ENCODE measurements at places on chromosomes 12 and 14.

DNA sequence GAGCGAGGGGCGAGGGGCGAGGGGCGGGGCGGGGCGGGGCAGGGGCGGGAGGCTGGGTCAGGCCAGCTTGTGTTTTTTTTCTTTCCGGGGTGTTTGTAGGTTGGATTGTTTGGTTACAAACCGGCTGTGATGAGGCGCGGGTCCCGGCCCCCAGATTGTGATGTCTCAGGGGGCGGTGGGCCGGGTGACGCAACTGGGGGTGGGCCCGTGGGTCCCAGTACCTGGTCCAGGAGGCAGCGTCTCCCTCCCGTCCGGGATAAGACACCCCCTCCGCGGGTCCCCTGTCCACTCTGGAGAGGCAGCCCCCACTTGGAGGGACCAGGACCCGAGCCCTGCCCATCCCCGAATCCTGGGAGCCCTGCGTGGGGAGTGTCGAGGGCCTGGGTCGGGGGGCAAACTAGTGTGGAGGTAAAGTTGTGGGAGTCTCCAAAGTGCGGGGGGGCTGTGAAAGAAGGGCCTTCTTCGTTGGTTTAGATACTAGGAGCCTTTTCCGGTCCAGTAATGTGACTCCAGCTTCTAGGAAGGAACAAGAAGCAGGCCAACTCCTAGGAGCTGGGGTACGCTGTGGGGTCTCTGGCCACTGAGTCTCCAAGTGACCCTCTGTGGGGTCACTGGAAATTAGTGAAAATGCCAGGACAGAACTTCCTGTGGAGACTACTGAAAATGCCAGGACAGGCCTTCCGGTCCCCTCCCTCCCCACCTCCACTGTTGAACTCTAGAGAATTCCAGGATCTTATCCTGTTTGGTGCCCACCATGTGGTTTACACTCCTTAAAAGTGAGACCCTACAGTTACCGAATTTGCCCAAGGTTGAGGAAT, 579 bp upstream of the CLMN start:
- no peak for DNase-seq

DNA sequence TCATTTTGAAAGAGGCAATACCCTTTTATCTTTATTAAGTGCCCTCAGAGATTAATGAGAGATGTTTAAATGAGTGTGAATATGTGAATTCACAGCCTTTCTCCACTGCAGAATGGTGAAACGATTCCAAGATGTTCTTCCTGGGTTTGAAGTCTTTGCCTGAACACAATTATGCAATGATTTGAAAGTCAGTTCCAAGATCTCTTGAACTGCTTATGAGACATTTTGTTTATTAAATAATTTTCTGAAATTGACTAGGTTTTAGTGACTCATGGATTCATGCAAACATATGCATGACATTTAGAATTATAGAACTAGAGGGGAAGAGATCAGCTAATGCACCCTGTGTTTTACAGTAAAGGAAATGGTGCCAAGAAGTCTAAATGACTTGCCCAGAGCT, 118.1 kb upstream of the SLC38A2 start:
- DNase-seq: no peak

GRCh38 chr12:125140279-125141209, 75.3 kb downstream of the AACS start:
- DNase-seq: no peak

- DNase-seq: no peak
Measured at GRCh38 chr12:111409780-111410430, 4.2 kb downstream of the SH2B3 start.

DNA sequence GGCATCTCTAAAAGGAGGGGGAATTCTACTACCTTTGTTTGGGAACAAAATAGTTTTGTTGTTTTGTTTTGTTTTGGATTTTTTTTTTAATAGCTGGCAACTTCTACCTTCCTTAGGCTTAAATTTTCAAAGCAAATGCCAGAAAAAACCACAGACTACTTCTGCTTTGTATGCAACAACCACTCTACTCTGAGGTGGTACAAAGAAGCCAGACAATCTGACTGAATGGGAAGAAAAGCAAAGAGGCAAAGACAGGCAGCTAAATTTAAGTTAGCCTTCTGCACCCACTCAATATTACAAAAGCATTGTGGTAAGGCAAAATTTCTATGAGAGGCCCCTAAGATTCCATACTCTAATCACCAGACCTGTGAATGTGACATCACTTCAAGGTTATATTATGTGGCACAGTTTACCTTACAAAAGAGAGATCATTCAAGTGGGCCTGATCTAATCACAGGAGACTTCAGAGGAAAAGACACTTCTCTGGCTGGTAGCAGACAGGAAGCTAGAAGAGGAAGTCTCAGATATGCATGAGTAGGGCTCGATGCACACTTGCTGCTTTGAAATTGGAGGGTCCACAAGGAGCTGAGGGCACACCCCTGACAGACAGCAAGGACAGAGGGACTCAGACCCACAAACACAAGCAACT, 566.6 kb downstream of the RPS29 start:
- DNase-seq: no peak

DNA sequence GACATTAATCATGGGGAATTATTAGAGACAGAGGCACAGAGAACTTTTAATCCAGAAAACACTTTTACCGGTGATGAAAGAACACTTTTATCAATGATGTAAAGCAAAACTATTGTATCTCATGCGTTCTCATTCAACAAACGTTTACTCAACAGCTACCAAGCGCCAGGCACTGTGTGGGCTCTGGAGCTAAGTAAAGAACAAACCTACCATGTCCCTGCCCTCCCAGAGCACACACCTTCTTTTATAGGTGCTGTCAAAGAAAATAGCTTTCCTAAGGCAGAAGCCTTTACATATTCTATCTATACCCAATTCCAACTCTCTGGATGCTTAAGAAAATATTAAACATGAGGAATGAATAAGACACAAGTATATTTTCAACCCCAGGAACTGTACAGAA, 91.1 kb downstream of the FOXN3 start:
- no peak for DNase-seq

- no peak for DNase-seq
Measured at GRCh38 chr12:96263449-96263902, 69.3 kb downstream of the ELK3 start.

DNA sequence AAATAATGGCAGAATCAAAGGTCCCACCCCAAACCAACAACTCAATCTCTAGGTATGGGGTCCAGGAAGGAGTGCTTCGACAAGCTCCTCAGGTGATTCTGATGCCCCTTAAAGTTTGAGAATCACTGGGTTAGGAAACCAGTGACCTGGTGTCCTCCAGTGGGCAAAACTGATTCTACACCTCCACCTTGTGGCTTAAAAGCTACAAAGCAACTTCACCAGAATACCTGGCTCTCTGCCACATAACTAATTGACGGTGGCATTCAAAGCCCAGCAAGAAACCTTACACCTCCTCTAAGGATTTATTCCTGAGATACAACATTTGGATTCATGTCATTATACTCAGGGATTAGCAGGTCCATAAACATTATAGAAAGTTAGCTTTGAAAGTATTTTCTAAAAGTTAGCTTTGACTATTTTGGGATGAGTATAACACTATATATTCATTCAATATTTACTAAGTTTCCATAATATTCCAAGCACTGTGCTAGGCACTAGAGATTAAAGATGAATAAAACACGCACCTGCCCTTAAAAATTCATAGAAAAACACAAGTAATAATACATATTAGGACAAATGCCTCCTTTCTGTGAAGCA, 45.4 kb downstream of the DCAF5 start:
- peak; percentile 20 for DNase-seq

DNA sequence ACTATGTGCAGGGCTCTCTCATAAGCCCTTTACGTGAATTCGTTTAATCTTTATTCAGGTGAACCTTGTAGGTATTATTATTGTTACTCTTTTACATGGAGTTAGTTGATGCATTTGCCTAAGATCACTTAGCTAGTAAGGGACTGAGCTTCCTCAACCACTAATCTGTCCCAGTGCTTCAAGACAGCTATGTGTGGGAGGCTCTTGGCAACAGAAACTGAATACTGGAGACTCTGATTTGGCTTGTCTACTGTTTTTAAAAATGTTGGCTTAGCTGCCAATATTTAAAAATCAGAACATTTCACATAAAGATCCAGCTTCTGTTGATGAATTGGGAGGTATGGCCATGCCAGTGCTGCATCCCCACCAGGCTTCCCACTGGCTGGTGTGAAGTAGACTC, 6.8 kb downstream of the KNTC1 start:
- DNase-seq: no peak

DNA sequence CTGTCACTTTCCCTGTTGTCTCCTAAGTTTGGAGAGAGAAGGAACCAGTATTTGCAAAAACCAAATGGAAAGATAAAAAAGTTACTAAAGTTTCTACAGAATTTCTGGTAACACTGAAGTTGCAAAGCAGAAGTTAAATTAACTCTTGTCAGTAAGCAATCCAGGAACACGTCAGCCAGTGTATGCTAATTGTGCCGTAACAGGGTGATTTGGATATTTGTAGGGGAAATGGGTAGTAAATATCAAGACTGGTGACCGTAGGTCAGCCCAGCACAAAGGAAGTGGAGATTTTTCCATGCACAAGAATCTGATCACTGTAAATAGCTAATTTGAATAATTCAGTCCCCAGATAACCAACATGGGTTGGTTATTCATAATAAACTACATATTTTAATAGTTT, 2.3 kb downstream of the CDKN1B start:
- no peak for DNase-seq

DNA sequence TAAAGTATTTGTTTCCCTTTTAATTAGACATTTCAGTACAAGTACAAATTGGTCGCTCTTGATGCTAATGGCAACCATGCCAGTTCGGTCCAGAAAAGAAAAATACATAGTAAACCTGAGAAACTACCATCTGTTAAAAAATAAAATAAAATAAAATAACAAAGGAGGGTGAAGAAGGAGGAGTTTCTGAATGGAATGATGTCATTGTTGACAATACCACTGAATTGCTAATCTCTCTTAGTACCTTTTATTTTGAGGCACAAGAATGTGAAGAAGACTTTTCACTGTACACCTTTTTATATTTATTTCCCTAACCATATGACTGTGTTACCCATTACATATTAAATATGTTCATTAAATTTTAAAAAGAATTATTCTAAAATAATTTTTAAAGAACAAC, 19.5 kb downstream of the SPX start:
- DNase-seq: no peak

GRCh38 chr12:48861111-48861510, 4.6 kb downstream of the RND1 start:
- DNase-seq: no peak

GRCh38 chr14:68947802-68948201, 31.3 kb downstream of the ACTN1 start:
- peak; percentile 51 for DNase-seq

GRCh38 chr12:116818341-116818856, 62.8 kb downstream of the HRK start:
- no peak for DNase-seq

GRCh38 chr12:47908738-47909137, 3.9 kb upstream of the VDR start:
- no peak for DNase-seq

DNA sequence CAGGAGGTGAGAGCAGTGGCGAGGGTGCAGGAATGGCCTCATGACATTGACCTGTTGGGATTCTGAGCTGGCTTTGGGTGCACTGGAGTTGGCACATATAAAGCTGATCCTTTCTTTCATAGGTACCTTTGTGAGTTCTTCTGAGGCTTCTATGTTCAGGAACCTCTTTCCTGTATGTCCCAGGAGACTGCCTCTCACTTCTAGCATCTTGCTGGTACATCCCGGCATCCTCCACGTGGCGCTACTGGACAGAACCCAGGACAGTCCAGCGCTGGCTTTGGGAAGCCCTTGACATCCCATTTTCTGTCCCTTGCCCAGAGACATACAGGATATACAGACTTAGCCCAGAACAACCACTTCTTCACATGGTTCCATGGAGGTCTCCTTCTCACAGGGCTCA, 44.4 kb upstream of the BATF start:
- DNase-seq: no peak

GRCh38 chr14:50335989-50336824, 24.1 kb downstream of the DMAC2L start:
- no peak for DNase-seq

DNA sequence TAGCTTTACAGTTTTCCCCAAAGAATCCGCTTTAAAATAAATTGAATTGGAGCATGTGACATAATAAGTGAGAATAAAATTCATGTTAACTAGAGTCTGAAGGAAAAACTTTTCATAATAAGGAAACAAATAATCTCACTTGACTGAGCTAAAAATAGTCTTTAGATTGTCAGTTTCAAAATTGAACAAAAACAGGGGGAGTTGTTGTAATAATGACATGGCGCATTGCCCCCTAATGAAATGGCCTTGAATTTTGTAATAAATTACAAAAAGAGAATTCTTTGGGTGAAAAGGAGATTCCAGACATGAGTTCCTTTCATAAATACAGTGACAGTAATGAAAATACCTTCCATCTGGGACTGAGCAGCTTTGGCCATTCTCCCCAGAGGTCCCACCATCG, 178.6 kb downstream of the EFCAB11 start:
- DNase-seq: no peak

DNA sequence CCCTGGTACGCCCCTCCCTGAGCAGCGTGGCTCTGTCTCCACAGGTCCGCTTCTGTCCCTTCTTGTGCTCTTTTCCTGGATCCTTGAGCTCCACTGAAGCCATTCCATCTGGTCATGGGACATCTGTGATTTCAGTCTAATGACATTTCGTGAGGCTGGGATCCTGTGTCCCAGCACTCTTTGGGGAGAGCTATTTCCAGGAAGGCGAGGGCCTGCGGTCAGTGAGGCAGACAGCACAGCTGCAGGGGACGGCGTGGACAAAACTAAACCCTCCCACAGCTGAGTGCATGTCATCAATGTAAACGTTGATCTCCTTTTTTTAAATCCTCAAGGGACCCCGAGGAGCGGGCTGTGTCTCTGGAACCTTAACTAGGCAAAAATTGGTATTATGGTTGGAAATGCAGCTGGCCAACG, 127.7 kb downstream of the DACT1 start:
- no peak for DNase-seq

GRCh38 chr12:52655720-52656124, 3.7 kb upstream of the KRT2 start:
- DNase-seq: no peak

DNA sequence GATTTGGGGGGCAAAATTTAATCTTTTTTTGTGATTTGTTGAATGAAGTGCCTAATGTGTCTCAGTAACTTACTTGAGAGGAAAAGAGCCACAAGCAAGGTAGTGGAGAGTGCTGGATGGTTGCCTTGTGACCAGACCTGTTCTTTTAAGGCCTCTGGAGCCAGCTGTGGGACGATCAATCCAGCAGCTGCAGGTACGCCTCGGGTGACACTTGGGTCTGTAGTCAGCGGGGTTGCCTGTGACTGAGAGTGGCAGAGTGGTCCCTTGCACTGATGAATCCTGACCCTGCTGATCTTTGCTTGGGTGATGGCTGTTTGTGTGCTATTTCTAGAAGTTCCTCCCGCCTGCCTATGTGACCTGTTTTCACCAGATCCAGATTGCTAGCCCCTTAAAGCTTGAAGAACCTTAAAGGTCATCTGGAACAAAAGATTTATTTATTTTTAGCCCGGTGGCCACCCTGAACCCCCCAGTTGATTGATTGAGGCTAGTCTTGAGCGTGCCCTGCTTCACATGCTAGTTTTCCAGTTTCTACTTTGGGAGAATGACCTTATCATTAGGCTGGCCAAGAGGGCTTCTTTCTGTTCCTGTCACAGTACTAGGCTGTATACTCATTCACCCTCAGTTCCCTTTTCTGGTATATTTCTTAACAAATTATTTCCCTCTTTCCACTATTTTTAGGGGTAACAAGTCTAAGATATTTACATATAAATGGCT, 23.2 kb downstream of the PRKCH start:
- no peak for DNase-seq

GRCh38 chr12:105504286-105504685, 173.8 kb downstream of the C12orf75 start:
- no peak for DNase-seq

- no peak for DNase-seq
Measured at GRCh38 chr12:29309320-29309902, 71.6 kb downstream of the ERGIC2 start.

All from NCI-H1436 treated with DMSO at 0.1 percent for 48 hours (cell line).